ENCODE measurements at places on chromosomes 5 and 9.

GRCh38 chr5:135631391-135631790 is 52.6 kb upstream of the CXCL14 start:
- DNase-seq: no peak

DNA sequence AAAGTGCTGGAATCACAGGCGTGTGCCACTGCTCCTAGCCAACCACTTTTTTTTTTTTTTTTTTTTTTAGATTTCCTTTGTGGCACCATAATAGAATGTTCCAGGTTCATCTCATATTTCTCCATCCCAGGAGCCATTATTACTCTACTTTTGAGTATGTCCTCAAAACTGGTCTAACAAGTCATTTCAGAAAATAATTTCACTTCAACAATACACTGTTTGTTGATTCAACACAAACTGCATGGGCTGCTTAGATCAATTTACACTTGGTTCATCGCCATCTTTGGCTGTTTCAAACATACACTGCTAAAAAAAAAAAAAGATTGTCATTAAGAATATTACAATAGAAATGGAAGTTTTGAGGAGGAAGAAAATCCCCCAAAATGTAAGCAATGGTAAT is 57.9 kb downstream of the CSNK1A1 start:
- no peak for DNase-seq

DNA sequence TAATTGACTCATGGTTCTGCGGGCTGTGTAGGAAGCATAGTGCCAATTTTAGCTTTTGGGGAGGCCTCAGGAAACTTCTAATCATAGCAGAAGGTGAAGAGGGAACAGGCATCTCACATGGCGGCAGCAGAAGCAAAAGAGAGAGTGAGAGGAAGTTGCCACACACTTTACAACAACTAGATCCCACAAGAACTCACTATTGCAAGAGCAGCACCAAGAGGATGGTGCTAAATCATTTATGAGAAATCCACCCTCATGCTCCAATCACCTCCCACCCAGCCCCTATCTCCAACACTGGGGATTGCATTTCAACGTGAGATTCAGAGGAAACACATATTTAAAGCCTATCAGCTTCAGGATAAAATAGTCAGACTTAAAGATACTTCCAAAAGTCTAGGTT is 36.1 kb upstream of the LPAR1 start:
- no peak for DNase-seq

GRCh38 chr9:98432134-98432533 is 176.7 kb upstream of the TBC1D2 start:
- no peak for DNase-seq

- no peak for DNase-seq
Measured at GRCh38 chr5:124192716-124193115, 553.7 kb downstream of the ZNF608 start.

DNA sequence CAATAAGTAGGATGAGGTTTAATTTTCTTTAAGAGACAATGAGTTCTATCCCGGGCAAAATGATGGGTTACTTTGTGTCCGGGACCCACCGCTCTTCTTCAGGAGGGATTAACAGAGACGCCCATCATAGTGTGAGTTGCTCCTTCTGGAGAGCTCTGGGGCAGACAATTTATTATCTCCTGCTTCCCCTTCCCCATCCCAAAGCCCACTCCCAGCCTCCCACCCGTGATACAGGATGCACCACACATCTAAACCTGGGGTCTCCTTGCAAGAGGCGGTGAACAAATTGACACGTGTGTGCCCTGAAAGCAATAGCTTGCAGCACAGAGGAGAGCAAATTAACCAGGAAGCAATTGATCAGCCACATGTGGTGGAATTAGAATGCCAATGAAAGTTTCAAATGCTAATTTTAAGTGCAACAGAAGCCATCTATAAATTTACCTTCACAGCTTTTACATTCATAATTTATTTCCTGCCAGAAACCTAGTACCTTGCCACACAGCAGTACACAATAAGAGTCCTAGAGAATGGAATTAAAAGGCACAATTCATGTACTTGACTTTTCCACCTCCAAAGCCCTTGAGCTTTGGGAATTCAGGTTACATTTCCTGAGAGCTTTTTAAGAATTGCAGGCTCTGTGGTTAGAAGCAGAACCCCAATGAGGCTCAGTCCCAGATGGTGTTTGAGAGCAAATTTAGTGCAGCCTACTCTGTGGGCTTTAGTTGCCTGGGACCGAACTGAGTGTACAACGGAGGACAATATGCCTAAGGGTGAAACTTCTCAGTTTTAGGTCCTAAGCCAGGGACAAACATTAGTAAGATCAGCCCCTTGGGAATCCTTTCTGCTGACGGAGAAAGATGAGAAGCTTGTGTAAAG is 399.6 kb downstream of the MED10 start:
- DNase-seq: no peak
